ENCODE measurements at places on chromosomes 6 and 20.

DNA sequence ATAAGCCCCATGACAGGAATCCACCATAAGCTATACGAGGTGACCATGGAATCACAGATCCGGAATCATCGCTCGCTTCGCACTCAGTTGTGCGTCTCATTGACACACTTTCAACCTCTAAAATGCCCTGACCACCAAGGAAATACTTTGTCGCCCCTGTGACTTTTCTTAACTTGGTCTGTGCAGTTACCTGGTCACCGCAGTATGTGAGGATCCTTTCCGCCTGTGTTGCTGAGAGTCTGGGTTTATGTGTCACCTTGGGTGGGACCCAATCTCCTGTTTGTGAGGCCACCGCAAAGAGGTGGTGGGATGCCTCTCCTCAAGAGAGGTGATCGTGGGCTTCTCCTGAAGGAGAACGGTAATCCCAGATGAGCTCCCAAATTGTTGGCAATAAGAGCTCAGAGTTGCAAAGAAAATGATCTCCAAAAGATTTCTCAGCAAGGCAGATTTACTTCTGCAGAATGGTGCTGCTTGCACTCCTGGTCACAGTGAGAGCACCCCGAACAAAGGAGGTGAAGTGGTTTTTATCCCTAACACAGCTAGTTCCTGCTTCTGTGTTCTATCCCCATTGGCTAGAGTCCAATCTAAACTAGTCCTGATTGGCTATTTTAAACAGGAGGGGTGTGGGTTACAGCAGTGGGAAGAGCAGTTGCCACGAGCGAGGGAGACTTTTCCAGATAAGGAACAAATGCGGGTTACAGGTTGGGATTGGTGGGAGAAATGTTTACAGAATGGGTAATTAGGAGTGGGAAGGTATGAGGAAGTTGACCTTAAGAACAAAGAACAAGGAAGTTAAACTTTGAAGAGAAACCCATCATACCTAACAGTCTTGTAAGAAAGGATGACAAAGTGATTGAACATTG, 9.1 kb upstream of the ZNFX1 start:
- DNase-seq = no peak

DNA sequence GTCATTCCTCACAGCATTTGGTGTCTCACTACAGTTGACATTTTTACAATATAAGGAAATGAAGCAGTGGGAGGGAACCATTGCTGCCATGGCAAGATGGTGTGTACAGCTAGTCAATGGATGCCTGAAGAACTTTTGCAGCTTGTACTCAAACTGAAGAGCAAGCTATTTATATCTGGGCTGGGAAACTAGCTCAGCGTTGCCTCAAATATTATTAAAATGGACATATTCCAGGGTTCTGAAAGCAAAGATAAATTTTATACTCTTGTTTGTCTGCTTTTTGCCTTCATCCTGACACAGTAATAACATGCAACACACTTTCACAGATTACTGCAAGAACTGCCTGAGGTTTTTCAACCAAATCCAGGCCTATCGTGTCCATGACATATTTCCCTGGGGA, 156.4 kb upstream of the COL21A1 start:
- no peak for DNase-seq

GRCh38 chr6:91860541-91861335, 1273.9 kb upstream of the MAP3K7 start:
- no peak for DNase-seq

- DNase-seq = peak; percentile 92
Measured at GRCh38 chr6:79421707-79422484, 115.3 kb downstream of the LCA5 start.

- no peak for DNase-seq
Measured at GRCh38 chr6:16251706-16252105, 13.3 kb downstream of the GMPR start.

- no peak for DNase-seq
Measured at GRCh38 chr6:56040223-56040622, 164.8 kb upstream of the BMP5 start.

DNA sequence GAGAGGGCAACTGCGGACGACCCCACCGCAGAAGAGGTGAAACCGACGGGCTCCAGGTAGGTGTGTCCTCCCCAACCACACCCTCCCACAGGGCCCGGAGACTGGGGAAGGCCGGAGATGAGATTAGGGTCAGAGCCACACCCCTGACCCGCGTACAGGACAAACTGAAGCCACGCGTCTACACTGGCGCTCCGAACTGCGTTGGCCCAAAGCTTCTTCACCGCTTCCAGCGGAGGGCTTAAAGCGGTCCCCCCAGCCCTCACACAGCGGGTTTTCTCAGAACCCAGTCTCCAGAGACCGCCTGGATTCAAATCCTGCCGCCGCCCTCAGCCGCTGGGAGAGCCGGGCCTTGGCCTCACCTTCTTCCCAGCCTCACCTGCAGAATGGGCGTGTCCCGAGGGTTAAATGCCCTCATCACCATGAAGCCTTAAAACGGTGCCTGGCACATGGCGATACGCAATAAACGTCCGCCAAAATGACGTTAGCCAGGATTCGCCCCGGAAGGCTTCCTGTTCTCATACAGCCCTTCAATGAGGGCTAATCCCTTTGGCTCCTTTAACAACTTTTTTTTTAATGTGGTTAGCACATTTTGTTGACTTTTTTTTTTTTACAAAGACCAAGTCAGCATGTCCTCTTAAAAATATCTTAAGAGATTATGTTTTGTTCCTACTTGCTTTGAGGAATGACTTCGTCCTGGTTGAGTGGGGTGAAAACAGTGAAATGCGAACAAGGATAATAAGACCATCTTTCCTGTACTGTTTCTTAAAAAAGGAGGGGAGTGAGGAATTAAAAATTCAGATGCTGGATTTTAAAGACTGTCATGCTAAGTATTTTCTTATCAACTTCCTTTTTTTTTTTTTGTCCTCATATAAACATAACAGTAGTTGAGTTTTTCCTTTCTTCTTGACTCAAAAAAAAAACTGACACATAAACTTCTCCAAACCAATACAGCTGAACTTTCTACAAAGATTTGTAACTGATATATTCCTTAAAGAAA, 15.1 kb upstream of the ZNF217 start:
- peak; percentile 95 for DNase-seq

- DNase-seq = no peak
Measured at GRCh38 chr6:87938287-87938686, 109.4 kb upstream of the SPACA1 start.

- DNase-seq = no peak
Measured at GRCh38 chr6:21949211-21949801, 347.5 kb downstream of the PRL start.

- DNase-seq = no peak
Measured at GRCh38 chr6:84193114-84193708, 34.2 kb downstream of the CEP162 start.

DNA sequence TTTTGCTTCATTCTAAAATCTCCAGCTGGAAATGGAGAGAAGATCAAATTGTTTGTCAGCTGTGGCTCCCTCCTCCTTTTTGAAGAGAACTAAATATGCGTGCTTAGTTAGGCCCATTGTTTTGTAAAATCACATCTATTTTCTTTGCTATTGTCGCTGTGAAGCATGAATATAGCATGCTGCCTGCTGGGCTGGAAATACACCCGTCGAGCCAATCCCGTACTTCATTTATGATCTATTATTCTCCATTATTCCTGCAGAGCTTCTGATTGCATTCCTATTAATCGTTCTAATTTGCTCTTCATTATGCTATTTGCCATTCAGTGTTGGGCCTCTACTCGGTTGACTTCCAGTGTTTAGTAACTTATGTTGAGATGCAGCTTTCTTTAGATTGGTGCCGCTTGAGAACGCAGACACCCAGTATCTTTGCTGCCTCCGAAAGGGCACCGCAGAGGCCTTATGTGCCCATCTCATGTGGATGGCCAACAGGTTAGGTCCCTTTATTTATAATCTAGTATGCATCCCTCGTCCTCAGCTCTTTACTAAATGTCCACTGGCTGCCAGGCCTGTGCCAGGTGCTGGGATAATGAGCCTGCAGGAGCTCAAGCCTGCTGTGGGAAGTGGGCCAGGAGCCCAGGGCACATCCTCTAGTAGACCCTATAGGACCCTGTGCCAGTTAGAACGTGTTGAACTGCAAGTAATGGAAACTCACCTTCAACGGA, 45.6 kb downstream of the FAM50B start:
- DNase-seq = no peak

DNA sequence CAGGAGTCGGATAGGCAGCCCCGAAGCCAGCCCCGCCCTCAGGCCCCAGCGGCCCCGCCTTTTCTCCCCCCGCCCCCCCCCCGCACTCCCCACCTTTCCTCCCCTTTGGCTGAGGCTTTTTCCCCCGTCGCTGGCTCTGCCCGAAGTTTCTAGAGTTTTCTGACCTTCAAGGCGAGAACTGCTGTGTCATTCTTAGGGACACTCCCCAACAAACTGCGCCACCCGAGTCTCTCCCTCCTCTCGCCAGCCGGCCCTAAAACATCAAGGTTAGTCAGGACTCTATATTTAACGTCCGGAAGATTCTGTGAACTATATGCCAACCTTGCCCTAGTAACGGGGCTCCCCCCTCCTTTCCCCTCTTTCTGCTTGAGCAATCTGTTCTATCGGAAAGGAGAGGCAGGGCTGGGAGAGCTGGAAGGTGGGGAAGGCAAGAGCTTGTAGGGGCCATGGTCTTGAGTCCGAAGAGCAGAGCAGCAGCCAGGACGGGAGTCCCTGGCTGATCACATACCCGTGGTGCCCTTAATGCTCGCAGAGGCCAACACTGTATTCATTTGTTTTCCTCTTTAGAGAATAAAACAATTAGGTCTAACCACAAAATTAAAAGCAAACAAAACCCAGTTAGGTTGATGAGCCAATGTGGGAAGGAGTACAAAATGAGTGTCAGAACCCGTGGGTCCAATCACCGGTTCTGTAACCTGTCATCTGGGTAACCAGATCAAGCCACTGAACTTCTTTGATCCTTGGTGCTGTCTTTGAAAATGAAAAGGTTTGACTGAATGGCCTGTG, 5.3 kb upstream of the HSPA1B start:
- DNase-seq = no peak

DNA sequence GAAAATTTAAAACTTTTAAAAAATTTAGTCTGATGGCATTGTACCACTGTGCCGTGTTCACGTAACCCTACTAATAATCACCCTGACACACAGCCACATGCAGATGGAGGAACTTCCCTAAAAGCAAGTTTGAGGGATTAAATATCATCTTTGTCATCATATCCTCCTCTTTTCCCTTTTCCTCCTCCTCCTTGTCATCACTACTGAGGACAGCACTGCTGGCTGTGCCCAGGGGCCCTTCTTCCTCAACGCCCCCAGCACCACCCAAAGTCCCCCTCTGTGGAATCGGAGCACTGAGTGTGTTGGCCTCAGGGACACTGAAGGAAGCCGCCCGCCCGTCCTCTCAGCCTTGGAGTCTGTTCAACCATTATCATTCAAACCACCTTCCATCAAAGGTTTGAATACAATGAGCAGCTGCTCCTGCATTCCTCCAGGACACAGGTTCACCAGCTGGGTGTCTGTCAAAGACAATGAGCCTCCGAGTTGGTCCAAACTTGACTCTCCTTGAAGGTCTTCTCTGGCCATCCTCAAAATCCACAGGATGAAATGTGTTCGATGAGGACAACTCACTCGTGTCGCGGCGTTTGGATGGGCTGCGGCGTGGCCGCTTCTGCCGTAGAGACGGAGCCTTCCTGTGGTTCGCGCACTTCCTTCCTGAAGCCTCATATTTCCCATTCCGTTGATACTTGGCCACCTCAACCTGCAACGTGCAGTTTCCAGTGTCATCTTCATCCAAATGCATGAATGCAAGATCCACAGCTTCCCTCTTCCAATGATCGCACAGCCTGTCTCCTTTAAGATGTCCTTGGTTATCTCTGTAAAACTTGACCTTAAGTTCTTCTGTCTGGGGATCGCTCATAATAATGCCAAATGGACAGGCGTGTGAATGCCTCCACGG, 23.3 kb downstream of the NQO2 start:
- DNase-seq = no peak

- DNase-seq = no peak
Measured at GRCh38 chr20:57658833-57659516, 38.7 kb upstream of the ZBP1 start.

- DNase-seq = peak; percentile 62
Measured at GRCh38 chr6:112233847-112234246, 20.5 kb downstream of the LAMA4 start.

DNA sequence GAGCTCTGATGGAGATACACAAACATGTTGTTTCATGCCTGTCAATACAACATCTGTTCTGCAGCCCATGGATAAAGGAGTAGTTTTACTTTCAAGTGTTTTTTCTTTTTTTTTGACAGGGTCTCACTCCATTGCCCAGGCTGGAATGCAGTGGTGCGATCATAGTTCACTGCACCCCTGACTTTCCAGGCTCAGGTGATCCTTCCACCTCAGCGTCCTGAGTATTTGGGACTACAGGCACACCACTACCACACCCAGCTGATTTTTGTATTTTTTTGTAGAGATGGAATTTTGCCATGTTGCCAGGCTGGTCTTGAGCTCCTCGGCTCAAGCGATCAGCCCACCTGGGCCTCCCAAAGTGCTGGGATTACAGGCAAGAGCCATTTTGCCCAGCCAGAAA, 97.0 kb downstream of the SMAP1 start:
- no peak for DNase-seq

- DNase-seq = no peak
Measured at GRCh38 chr6:128597004-128597403, 76.6 kb upstream of the PTPRK start.

GRCh38 chr6:70839286-70840266, 117.3 kb downstream of the B3GAT2 start:
- no peak for DNase-seq

DNA sequence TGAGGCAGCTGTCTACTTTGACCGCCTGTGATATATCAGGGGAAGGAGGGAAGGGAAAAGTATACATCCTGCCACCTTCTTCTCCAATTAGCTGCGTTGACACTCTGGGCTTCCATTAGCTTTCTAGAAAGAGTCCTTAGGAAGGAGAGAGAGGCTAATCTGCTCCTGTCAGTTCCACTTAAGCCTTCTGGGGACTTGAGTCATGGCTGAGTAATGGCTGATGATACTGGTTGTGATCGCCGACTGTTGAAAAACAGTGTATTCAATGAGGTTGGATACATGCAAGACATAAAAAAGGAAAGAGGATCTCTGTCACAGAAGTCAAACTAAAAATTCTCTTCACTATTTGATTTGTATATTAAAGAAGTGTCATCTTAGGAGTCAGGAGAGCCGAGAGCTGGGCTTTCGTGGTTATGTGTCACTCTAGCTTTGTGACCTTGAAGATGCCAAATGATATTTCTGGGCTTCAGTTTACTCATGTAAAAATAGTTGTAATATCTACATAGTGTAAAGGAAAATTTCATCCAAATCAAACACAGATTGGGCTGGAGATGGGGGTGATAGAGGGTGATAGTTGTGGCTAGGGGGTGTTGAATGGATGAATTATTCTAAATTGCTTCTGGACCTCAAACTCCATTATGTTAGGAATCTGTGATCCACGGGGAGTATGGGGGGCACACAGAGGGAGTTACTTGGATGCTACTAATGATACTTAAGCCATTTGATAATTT, 189.0 kb downstream of the UST start:
- DNase-seq = peak; percentile 32

GRCh38 chr6:148249679-148250375, 92.8 kb upstream of the SASH1 start:
- DNase-seq = no peak
